ENCODE measurements at places on chromosomes 4 and X. TPM values are rescaled to one million over a fixed set of nuclear protein-coding genes. Genes with fewer than 3 reads are reported as not detected.

RAB9B gene
- 0.37 TPM for total RNA-seq

GAGE1 gene
- total RNA-seq: not detected

NPY2R gene
- total RNA-seq: not detected

DMD gene
- 0.85 TPM for total RNA-seq

FRMPD4 gene
- total RNA-seq: not detected

DNAAF6 gene
- total RNA-seq: not detected

SPP1 gene
- not detected for total RNA-seq

POLN gene
- 3.2 TPM for total RNA-seq

PABPC4L gene
- total RNA-seq: not detected

GK gene
- total RNA-seq: 106 TPM

GAGE12H gene
- total RNA-seq: not detected

SFRP2 gene
- not detected for total RNA-seq

PDE6B gene
- total RNA-seq: 16.2 TPM

UFSP2 gene
- 27.3 TPM for total RNA-seq

ZFYVE28 gene
- 8.7 TPM for total RNA-seq

CYLC1 gene
- total RNA-seq: not detected

FGF2 gene
- 0.91 TPM for total RNA-seq

SSX4B gene
- not detected for total RNA-seq

OR13H1 gene
- not detected for total RNA-seq

SPANXC gene
- total RNA-seq: not detected

COX7B2 gene
- not detected for total RNA-seq

CFAP47 gene
- not detected for total RNA-seq

FAM120C gene
- total RNA-seq: 8.3 TPM

USP17L5 gene
- not detected for total RNA-seq

HEPH gene
- not detected for total RNA-seq

SLC2A9 gene
- 0.76 TPM for total RNA-seq

SLC38A5 gene
- 83.5 TPM for total RNA-seq

ZRSR2 gene
- total RNA-seq: 12.4 TPM

NDNF gene
- total RNA-seq: 0.16 TPM

SOD3 gene
- not detected for total RNA-seq

CRLF2 gene
- total RNA-seq: 1.3 TPM

TAF7L gene
- total RNA-seq: not detected

CLTRN gene
- 0.61 TPM for total RNA-seq

COX18 gene
- total RNA-seq: 21.3 TPM

GAGE12D gene
- total RNA-seq: not detected

TMEM156 gene
- 15.4 TPM for total RNA-seq

TBX22 gene
- total RNA-seq: not detected

ACE2 gene
- total RNA-seq: not detected

GPR119 gene
- not detected for total RNA-seq

CXCL1 gene
- total RNA-seq: not detected

ZCCHC18 gene
- total RNA-seq: 1.0 TPM

PLS3 gene
- total RNA-seq: 3.1 TPM

SAGE1 gene
- total RNA-seq: not detected

IL15 gene
- total RNA-seq: 1.1 TPM

GYPB gene
- total RNA-seq: not detected

CLNK gene
- total RNA-seq: not detected

OPN1MW2 gene
- total RNA-seq: not detected

MID1 gene
- total RNA-seq: 0.43 TPM
